ENCODE measurements at places on chromosomes 5 and 9. TPM values are rescaled to one million over a fixed set of nuclear protein-coding genes. Genes with fewer than 3 reads are reported as not detected.
A peak's percentile ranks its signal among the peaks of the same experiment; 100 is the strongest.

The TOR1B gene
- total RNA-seq = 22.2 TPM

The IL5 gene
- not detected for total RNA-seq

The ELOVL7 gene
- total RNA-seq = 96.9 TPM

The RNF38 gene
- total RNA-seq = 23.2 TPM

The SEC61B gene
- 77.6 TPM for total RNA-seq

The DPYSL3 gene
- total RNA-seq = 7.1 TPM

The CERT1 gene
- 23.3 TPM for total RNA-seq

The BNC2 gene
- total RNA-seq = 8.5 TPM

The LCP2 gene
- 4.6 TPM for total RNA-seq

The SMU1 gene
- total RNA-seq = 14.9 TPM

The IGFBPL1 gene
- total RNA-seq = not detected

The TMC1 gene
- not detected for total RNA-seq

The BHMT2 gene
- total RNA-seq = 0.42 TPM

The PCDHGA1 gene
- total RNA-seq = not detected

The NUTM2G gene
- total RNA-seq = not detected

DNA sequence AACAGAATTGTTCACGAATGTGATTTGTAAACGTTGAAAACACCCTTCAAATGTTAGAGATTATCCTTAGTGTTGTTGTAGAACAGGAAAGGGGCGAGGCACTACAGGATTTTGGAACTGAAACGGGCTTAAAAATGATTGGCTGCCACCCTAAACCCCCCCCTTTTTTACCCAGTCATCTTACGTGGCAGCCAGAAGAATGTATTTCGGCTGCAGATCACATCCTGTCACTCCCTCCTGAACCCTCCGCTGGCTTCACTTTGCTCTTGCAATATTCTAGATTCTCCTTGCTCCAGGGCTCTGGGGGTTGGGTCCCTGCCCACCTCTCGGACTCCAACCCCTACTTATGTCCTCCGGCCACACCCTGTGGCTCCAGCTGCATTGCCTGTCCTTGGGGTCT, 13.9 kb upstream of the UNC5A start:
- no peak for DNase-seq

GRCh38 chr5:103646698-103647614, 84.4 kb upstream of the NUDT12 start:
- DNase-seq = no peak

DNA sequence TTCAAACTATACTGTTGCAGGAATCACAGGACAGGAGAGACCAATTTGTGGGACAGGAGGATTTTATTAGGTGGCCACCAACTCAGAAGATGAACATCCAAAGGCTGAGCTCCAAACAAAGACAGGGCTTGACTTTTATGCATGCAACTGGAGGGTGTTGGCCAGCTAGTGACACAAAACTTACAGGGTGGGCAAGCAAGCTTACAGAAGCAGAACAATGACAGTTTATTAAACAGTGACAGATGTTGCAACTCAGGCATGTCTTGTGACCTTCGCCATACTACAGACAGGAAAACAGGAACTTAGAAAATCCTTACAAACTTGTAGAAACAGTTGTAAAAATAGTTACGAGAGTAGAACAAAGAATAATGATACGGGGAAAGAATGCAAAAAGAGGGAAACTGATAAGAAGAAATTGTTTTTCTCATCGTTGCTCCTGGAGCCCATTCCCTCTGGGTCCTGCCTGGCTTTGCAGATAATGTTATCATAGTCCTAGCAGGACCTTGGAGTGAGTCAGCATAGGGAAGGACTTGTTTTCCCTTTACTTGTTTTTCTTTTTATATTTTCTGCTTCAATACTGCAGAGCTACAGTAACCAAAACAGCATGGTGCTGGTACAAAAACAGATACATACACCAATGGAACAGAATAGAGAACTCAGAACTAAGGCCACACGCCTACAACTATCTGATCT, 2083.0 kb upstream of the ACO1 start:
- no peak for DNase-seq

- no peak for DNase-seq
Measured at GRCh38 chr5:172644711-172645110, 3.6 kb downstream of the NEURL1B start.

DNA sequence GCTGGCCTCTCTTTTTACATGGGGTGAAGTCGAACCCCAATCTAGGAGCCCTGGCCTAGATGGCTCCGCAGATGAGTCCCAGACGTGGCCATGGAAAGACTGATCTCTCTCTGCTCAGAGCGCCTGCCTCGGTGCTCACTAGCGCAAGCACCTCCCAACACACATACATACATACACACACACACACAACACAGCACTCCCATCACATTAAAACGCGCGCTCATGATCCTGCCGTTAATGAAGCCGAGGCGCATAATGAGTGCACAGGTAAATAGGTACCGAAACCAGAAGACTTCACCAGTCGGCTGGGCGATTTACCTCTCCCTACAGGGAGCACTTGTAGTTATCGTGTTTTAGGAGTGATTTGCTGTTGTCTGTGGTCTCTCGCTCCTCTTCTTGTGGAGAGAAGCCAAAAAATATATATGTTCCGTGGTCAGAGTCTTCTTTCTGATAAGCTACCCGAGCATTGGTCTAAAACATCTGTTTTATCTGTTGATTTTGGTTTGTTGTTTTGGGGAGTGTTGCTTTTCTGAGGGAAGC, 207.7 kb downstream of the MEF2C start:
- DNase-seq = no peak

DNA sequence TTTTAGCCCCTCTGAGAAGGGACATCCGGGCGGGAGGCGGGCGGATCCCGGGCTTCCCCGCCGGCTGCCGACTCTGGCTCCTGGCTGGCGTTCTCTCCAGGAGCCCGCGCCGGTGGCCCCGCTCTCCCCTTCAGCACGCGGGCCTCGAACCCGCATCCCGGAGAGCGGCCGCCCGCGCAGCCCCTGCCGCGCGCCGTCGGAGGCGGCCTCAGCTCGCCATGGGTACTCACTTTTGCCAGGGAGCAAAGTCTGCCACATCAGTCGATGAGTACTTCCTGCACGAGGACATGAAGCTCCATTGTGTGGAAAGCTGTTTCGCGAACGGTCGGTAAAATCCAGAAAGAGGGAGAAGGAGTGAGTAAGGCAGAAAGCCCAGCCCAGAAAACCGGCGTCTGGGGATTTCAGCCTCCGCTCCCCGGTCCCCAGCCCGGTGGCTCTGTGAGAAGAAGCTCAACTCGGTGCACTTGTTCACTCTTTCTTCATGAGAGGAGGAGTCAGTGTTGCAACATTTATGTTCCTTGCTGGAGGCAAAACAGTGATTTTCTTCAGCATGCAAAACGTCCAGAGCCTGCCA, at the start of gene PRLR:
Gene PRLR, minus strand, starts transcription at position 450 of the 574 bp plus-strand sequence. CDS start 140,867 bp downstream, outside the sequence.
- peak; percentile 70 for DNase-seq

DNA sequence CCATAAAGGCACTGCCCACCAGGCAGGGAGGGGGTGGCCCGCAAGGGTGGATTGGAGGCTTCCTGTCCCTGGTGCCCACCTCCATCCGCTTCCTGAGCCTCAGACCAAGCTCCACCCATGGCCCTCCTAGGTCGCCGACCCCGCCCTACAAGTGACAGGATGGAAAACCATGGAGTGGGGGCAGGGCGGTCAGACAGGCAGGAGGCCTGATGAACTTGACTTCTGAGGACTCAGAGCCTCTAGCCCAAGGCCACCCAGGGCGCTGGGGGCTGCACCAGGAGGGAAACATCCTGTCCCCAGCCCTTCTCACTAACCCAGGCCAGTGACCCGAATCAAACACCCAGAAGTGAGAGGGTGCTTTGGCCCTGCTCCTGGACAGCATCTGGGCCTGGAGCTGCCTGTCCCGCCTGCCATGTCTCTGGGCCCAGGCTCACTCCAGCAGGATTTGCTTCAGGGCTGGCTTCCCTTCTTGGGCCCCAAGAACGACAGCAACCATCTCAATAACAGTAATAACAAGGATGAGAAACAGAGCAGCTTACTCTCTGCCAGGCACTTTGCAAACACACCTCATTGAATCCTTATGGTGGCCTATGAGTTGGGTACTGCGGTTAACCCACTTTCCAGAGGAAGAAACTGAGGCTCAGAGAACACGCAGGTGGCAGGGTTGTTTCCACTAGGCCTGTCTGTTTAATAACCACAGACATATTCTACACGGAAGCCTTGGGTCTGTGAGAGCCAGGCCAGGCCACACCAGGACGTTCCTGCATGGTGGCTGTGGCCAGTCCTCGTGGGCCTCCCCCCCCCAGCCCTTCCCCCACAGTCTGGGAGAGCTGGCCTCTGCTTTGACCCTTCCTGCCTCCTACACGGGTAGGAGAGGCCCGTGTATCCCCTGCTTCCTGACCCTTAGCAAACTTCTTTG, 4.4 kb upstream of the ST6GALNAC6 start:
- DNase-seq = peak; percentile 95

DNA sequence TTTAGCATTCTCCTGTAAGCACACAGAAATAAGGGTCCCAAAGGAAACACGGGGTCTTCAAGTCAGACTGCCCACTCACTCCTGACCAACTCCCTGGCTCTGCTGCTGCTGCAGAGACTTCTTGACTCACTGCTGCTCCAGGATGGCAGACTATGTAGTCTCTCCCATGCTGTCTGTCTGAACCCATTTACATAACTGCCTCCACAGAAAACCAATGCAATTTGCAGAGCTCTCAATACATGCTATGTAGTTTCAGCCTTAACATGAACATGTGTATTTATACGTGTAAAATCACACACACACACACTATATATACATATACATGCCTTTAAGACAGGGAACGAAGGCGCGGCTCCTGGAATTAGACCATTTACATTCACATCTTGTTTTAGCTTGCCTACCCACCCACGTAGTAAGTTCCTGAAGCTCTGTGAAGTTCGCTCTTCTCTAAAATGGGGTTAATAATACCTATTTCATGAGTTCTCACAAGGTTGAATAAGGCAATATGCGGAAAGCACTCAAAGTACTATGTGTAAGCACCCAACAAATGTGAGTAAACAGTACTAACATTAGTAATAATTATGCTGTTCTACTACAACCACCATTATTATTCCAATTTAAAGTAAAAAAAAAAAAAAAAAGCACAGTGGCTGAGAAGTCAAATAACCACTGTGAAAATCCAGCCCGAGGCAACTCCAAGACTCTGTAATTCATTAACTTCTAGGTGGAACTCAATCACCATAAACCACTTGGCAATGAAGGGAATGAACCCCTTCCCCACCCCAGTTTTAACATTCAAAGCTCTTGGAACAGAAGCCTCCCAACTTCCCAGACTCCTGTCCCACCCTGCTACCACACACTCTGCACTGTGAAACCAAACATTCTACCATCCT, 31.8 kb downstream of the PRELID2 start:
- DNase-seq = no peak

DNA sequence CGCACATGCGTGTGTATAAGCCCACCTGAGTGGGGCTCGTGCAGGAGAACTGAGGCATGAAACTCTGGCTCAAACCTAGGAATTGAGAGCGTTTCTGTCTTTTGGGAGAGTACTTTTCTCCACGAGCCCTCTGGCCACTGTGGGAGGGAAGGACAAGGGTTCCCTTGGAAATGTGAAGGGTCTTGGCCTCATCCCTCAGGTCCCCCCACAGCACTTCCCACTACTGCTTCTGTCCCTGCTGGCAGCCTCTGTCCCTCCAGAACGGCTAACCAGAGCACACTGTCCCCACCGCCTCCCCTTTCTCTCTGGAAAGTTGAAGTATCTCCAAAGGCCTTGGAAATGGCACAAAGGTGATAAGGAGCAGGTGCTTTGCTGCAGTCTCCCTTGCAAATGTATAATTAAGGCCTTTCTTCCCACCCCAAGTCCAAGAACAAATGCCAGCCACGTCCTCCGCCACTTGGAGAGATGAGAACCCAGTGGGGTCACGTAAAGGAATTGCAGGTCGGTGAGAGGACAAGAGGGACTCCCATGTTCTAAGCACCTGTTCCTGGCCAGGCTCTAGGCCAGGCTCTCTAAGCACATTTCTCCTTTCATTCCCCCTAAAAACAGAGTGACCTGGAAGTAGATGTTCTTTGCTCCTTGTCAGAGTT, 107.9 kb upstream of the LMX1B start:
- no peak for DNase-seq

- DNase-seq = no peak
Measured at GRCh38 chr5:123089914-123090660, 1.0 kb downstream of the PRDM6 start.

DNA sequence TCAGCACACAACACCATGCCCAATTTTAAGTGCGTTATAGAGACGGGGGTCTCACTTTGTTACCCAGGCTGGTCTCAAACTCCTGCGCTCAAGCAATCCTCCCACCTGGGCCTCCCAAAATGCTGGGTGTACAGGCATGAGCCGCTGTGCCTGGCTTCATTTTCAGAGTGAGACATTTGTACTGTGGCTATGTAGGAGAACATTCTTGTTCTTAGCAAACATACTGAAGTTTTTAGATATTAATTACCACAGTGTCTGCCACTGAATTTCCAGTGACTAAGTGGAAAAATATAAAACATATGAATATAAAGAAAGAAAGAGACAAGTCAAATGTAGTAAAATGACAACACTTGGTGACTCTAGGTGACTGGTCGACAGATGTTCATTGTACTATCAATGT, 20.9 kb downstream of the BTNL9 start:
- DNase-seq = peak; percentile 17

GRCh38 chr9:95028853-95029219, 288.7 kb downstream of the FANCC start:
- DNase-seq = no peak

DNA sequence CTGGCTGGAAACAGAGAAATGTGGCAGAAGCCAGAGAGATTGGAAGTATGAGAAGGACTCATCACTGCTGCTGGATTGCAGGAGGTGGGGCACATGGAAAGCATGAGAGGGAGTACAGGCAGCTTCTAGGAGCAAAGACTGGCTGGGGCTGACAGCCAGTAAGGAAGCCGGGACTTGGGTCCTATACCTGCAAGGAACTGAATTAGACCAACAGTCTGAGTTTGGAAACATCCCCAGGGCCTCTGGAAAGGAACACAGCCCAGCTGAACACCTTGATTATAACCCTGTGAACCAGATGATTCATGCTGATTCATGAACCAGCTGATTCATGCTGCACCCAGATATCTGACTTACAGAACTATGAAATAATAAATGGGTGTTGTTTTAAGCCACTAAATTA, 93.4 kb downstream of the OSTF1 start:
- DNase-seq = no peak

- no peak for DNase-seq
Measured at GRCh38 chr5:93899026-93899600, 157.7 kb upstream of the POU5F2 start.

- no peak for DNase-seq
Measured at GRCh38 chr5:90554358-90555006, 4.1 kb upstream of the ADGRV1 start.

DNA sequence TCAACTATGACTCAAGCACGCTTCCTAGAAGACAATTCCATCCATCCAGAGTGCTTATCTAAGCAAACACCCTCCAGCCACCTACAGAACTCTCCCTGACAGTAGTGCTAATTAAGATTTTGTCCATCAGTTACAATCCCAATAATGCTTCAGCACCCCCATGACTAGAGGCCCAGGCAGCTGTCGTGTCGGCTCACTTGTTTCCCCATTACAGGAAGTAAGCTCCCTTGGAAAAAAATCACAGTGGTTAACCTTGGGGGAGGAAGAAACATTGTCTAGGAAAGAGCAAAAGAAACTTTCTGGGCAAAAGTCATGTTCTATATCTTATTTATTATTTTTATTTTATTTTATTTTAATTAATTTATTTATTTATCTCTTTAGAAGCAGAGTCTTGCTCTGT, 108.8 kb upstream of the LPAR1 start:
- no peak for DNase-seq

GRCh38 chr5:109705596-109705995, 15.9 kb downstream of the MAN2A1 start:
- DNase-seq = no peak

GRCh38 chr9:138067613-138068367, 190.2 kb downstream of the CACNA1B start:
- DNase-seq = peak; percentile 67

- no peak for DNase-seq
Measured at GRCh38 chr5:98205691-98206461, 567.6 kb upstream of the RGMB start.

- DNase-seq = no peak
Measured at GRCh38 chr9:133910855-133911514, 81.1 kb downstream of the VAV2 start.

Data from lower leg skin (tissue), 4 donors.